NCI-H82 (cell line): ENCODE measurements at places on chromosomes 7 and 10.

- DNase-seq = no peak
Observed at GRCh38 chr7:94011714-94012353, 7.7 kb upstream of the BET1 start.

GRCh38 chr10:37488792-37489657 lies 363.6 kb downstream of the ANKRD30A start:
- DNase-seq = peak; percentile 61

DNA sequence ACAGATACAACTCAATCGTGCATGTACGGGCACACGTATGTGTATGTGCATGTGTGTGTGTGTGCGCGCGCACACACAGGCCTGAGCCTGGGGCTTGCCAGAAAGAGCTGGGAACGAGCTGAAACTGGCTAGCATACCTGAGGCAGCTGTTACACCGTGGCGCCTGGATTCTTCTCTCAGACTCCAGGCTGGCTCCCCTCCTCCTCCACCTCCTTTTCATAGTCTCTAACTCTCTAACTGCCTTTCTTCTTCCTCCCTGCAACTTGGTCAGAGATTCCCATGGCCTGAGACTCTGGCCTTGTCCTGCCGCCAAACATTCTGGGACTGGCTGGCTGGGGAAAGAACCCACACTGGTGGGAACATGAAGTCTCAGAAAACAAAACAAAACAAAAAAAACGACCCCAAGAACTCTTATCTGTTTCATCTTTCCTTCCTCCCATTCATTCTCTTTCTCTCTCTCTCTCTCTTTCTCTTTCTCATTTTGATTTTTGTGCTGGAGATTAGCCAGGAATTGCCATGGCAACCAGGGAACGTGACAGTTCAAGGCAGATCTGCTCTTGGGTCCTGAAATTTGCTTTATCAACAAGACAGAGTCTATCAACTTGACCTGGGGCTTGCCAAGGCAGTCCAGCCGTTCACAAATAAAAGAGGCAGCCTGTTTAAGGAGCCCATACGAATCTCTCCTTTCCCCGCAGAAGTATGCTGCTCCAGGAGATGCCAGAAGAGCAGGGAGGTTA lies 76.8 kb upstream of the SEM1 start:
- no peak for DNase-seq

GRCh38 chr7:28570113-28570969 lies 158.0 kb downstream of the CREB5 start:
- no peak for DNase-seq

- DNase-seq = peak; percentile 2
Observed at GRCh38 chr10:26879744-26880143, 19.0 kb upstream of the ABI1 start.

DNA sequence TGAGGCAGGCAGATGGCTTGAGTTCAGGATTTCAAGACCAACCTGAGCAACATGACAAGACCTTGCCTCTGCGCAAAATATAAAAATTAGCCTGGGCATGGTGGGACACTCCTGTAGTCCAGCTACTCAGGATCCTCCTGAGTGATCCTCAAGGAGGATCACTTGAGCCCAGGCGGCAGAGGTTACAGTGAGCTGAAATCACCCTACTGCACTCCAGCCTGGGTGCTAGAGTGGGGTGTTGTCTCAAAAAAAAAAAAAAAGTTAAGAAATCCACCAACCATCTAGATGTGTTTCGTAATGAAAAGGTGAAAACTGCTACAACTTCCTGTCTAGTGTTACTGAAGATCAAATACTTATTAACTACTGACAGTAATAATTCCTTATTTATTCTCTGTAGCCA lies 8.1 kb downstream of the GLCCI1 start:
- no peak for DNase-seq

DNA sequence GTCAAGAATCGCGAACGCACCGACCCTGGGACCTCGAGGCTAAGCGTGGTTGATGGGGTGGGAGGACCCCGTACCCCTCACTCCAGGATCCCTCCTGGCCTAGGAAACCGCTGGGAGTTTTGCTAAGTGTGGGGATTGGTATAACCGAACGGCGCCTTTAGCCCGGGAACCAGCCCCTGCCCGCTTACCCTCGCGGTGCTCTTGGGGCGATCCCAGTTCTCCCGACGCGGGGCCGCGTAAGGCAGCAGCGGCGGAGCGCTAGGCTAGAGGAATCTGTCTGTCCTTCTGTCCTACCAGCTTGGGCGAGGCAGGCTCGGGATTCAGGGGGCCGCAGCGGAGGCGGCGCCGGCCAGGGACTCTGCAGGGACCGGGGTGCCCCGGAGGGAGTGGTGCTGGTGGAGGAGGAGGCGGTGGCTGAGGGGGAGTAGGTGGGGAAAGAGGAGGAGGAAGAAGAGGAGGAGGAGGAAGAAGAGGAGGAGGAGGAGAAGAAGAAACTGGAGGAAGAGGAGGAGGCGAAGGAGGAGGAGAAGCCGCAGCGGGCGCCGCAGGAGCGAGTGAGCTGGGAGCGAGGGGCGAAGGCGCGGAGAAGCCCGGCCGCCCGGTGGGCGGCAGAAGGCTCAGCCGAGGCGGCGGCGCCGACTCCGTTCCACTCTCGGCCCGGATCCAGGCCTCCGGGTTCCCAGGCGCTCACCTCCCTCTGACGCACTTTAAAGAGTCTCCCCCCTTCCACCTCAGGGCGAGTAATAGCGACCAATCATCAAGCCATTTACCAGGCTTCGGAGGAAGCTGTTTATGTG lies 439 bp upstream of the EMX2 start:
- peak; percentile 66 for DNase-seq

DNA sequence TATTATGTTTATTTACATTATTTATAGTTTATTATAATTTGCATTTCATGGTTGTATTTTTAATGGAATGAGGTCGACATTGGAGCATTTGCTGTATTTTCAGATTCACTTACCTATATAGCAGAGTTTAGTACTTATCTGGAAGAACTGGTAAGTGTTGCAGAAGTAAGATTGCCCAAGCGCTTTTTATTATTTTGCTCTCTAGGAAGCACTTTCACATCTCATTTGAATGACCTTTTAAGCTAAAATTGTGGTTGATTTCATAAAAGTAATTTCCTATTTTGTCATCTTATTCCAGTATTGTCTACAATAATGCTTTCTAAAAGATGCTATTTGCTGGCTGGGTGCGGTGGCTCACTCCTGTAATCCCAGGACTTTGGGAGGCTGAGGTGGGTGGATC lies 28.6 kb downstream of the SEC61A2 start:
- no peak for DNase-seq

GRCh38 chr7:123115331-123115730 lies 84.4 kb downstream of the SLC13A1 start:
- DNase-seq = no peak

DNA sequence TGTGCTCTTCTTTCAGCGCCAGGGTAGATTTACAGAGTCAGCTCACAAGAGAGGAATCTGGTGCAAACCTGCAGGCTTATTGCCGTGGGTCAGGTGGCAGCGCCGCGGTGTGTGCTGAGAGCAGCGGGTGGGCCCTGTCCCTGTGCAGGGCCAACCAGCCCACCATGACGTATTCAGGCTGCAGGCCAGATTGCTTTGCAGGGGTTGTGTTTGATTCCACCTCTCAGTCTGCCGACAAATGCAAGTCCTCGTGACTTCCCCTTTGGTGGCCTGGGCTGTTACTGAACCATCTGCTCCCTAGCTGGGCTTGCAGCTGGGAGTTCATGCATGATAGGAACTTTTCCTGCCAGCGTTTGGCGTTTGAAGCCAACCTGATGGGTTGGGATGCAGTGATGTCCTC lies 66.7 kb upstream of the LEP start:
- DNase-seq = peak; percentile 18

DNA sequence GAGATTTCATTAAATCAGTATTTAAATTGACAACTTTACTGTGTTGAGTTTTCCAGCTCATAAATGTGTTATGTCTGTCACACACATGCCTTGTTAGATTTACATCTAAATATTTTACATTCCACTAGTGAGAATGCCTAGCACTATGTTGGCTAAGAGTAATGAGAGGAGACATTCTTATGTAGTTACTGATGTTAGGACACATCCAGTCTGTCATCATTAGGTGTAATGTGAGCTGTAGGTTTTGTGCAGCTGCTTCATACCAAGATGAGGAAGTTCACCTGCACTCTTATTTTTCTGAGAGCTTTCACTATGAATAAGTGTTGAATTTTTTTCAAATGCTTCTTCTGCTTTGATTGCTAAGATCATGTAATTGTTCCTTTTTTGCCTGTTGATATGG lies 218.0 kb upstream of the IGFBP3 start:
- DNase-seq = no peak

GRCh38 chr10:48501787-48502771 lies 102.8 kb downstream of the ARHGAP22 start:
- DNase-seq = no peak

DNA sequence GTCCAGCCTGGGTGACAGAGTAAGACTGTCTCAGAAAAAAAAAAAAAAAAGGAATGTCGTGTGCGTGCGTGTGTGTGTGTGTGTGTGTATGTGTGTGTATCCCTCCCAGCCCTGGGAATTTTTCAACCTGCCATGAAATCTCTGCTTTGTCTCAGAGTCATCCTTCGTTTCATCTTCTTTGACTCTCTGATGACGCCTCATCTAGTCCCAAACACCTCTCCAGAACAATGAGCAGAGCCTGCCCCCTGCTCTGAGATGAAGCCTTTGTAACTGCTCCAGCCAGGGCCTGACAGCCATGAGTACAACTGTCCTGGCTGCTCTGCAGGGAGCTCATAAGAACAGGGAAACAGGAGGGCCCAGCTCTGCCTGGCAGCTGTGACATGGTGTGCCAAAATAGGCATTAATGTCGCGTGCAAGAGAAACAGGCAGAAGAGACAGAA lies 149.5 kb downstream of the FAM107B start:
- peak; percentile 23 for DNase-seq

DNA sequence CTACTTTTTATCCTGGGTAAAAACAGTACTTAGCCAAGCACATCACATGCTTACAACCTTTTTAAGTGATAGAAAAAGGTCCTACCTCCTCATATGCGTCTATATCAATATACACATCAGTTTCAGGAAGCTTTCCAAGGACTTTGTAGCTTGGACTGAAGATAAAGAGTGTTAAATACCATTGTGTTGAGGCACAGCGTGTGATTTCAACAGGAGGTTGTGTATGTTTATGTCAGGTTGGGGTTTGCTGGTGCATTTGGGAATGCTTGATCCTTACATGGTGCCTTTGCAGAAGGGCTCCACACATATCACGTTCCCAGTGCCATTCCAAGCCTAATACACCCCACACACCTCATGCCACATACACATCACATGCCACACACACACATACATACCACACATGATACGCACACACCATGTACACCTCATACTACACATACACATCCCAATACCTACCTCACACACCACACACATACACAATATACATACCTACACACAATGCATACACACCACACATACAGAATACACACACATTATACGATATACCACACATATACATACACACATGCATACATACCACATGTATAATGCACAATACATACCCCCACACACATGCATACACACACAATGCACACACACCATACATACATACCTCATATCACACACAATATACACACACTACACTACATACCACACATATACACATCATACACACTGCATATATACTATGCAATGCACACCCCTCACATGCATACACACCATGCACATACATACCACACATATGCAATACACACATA lies 33.1 kb downstream of the PSMC2 start:
- no peak for DNase-seq

- DNase-seq = no peak
Observed at GRCh38 chr10:5492322-5492855, 7.0 kb downstream of the CALML5 start.

- no peak for DNase-seq
Observed at GRCh38 chr10:22253580-22253882, 35.7 kb upstream of the EBLN1 start.

DNA sequence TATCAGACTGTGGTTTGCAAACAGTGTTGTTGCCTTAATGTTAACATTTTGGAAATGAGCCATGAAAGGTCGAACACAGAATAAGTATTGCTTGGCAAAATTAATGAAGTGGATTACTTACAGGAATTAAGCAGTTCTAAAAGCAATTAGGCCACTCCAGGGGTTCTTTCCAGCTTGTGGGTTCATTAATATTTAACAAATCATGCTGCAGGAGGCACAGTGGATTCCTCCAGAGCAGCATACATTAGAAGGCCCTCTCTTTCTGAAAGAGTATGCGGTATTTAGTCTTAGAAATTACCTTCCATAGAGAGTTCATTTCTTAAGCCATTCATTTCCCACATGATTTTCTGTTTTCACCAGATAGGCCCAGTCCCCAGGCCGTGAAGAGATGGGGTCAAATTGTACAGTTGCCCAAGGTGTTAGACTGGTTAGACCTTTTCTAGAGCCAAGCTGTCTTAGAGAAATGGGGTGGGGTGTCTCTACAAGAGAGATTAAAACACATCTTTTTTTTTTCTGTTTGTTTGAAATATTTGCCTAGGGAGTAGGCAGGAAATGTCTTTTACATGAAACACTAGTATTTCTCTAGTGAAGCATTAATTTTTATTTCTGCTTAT lies 40.0 kb upstream of the AGR3 start:
- DNase-seq = no peak

DNA sequence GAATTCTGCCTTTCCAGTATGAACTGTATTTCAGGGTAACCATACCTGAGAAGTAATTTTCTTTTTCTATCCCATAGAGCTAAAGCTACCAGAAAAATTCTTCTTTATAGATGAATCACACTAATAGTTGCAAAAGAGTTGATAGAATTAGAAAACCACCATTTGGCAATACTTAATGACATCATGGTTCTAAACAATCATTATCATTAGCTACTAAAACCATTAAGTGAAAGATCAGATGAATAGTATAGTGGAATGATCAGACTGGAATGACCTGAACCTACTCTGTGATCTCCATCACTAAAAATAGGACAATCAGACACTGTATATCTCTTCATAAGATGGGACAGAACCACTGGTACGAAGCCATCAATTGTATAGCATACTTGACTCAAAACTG lies 19.8 kb upstream of the ZC3HAV1L start:
- no peak for DNase-seq

GRCh38 chr10:79438021-79438698 lies 7.3 kb downstream of the ZCCHC24 start:
- no peak for DNase-seq

DNA sequence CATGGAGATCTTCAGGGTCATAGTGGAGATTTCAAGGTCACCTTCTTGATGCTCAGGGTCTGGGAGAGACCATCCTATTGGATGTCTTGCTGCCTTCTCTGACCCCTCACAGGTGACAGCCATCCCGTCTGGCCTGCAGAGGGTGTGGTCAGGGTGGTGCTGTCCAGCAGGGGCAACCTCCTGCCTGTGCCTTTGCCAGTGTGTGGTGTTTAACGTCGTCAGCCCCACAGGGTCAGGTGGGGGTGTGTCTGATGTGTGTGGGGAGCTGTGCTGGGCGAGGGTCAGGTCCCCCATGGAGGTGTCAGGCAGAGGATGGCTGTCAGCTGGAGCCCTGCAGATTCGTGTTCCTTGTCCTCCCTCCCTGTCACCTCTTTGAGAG lies 16.5 kb downstream of the ADCY1 start:
- no peak for DNase-seq

- no peak for DNase-seq
Observed at GRCh38 chr10:108424656-108425055, 1260.2 kb upstream of the SORCS1 start.
